Left ventricle myocardium inferior (tissue), 1 donor: ENCODE measurements at places on chromosomes 6 and 20.

DNA sequence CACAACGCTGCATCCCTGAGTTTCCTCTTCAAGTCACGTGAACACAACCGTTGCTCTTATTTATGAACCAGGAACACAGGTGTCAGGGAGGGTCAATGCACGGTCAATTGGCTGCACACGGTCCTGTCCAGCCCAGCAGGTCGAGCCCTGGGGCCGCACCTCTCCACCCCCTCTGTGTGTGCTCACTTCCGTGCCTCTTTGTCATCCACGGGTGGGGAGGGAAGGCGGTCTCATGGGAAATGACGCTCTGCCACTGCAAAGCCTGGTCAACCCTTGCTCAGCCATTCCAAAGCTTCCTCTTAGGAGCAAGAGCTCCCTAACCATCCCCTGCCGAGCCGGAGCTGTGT lies 38.7 kb downstream of the DACT2 start:
- DNase-seq, result no peak

- no peak for DNase-seq
Measured at GRCh38 chr20:18266282-18266681, 22.0 kb upstream of the ZNF133 start.

DNA sequence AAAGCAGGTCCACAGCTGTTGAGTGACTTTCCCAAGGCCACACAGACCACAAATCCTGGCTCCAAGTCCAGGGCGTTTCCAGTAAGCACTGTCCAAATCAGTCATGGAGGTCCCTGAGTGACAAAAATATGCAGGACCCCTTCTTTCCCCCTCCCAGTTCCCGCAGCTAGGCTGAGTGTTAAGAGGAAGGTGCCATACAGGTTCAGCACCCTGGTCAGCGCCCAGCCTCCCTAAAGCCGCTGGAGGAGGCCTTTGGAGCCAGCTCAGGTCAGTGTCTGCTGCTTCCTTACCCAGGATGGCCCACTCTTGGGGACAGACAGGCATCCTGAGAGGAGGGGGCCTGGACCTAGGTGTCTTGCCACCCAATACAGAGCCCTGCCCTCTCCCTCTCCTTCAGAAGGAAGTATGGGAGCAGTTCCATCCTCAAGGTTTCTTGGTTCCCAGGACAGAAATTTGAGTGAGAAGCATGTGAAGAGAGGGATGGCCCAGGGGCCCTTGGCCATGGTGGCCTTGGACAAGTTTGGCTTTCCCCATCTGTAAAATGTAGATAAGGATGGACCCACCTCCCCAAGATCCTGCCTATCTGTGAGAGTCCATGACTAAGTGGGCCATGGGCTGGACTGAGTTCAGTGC lies 13.2 kb downstream of the TMEM74B start:
- no peak for DNase-seq

DNA sequence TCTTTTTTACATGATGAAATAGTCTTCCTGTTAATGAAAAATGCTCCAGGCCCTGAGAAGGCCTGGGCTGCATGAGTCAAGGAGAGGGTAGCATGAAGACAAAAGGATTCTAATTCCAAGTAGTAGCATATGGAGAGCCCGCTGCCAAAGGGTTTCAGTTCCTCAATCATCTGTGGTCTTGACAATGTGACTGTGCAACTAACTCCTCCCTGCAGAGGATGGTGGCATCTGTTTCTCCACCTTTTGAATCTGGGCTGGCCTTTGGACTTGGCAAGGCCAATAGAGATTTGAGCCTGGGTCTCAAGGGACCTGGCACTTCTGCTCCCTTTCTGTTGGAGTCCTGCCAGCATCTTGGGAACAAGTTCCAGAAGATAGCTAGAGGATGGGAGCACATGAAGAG lies 35.1 kb upstream of the ANKEF1 start:
- no peak for DNase-seq

GRCh38 chr6:158754738-158755137 lies 64.4 kb downstream of the EZR start:
- DNase-seq, result no peak

DNA sequence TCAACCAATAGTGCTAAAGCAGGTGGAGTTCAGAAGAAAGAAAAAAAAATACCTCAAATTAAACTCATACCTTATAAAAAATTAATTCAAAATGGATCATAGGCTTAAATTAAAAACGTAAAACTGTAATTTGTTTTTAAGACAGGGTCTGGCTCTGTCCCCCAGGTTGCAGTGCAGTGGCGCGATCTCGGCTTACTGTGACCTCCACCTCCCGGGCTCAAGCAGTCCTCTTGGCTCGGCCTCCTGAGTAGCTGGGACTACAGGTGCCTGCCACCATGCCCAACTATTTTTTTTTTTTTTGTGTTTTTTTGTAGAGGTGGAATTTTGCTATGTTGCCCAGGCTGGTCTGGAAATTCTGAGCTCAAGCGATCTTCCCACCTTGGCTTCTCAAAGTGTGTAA lies 111.6 kb downstream of the HDGFL1 start:
- DNase-seq, result no peak

DNA sequence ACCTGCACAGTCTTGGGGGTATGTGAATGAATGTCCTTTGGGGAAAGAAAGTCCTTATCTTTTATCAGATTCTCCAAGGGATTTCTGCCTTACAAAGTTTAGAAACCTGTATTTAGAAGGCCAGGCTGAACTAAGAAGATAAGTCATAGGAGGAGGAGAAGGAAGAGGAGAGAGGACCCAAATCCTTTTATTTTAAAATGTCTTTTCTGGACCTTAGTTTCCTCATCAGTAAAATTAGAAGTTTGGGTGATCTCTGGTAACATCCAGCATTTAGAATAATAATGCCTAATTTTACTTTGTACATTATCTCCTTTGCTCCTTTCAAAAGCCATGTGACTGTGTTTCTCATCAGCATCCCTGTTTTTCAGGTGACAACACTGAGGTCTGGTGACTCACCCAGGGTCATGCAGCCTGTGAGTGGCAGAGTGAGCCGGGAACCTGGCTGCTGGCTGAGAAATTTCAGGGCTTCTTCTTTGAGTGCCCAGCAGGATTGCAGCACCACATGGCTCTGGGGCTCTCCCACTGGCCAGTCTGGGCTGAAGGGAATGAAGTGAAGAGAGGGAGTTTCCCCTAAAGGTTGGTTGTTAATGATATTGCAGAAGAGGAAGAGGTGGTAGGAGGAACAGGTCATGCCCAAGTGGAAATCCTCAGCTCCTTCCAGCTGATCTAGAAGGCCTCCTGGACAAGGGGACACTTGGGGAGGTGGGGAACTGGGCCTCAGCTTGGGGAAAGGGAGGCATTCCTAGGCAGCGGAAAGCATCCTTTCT lies 34.0 kb downstream of the VEGFA start:
- DNase-seq, result no peak

DNA sequence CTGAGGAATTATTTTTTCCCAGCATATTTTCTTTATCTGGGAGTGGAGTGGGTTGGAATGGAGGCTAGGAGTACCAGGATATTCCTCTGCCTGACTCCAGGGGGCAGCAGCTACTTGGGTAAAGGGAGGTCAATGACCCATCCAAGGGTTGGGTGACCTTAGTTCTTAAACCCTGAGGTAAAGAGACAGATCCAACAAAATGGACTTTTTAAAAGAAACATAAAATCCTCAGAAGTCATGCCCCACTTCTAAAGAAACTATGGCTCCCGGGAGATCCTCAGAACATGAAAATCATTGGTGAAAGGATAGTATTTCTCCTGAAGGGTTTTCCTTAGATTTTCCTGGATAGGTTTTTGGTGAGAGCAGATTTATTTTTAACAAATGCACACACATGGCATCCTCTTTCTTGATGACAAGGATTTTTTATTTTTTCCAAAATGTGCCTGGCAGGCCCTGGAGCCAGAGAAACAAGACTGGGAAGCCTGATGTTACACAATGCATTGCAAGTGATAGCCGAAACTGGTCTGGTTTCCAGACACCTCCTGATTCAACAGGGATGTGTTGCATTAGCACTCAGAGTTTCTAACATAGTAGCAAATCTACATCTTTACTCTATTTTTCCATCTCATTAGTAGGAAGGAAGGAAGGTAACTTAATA lies 240.9 kb upstream of the BTBD3 start:
- no peak for DNase-seq

GRCh38 chr6:57173056-57173885 lies 1.1 kb downstream of the BAG2 start:
- DNase-seq, result no peak

- no peak for DNase-seq
Measured at GRCh38 chr6:130831607-130832006, 4.4 kb downstream of the SMLR1 start.

- no peak for DNase-seq
Measured at GRCh38 chr20:1816384-1817381, 78.5 kb upstream of the SIRPA start.

DNA sequence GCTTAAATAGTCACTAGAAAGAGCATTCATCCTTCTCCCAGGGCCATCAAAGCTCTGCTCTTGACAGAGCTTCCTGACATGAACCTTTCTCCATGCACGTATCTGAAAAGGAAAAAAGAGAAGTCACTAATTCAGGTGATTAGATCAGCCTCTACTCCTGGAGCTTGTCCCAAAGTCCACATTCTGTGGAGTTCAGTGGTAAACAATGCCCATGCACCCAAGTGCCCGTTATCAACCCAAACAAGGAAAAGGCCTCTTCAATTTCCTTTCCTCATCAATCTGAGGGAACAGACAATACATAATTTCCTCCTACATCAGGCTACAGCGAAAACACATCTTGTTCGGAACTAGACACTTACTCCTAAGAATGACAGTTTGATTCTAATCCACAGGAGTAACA lies 129.2 kb upstream of the PCSK2 start:
- DNase-seq, result no peak

GRCh38 chr20:17870086-17870740 lies 98.4 kb downstream of the SNX5 start:
- DNase-seq, result no peak

DNA sequence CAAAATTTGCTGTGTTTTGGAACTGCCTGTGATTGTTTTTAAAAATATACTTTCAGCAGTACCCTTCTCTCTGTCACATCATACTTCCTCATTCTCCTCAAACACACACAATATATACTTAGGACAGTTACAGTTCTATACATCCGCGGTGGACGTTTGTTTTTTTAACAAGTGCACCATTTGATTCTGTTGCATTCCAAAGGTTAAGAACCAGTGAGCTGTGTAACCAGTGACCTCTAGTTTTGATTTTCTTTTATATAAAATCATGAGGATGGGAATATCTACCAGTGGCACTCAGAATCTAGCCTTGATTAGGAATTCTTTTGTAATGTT lies 152.8 kb downstream of the CARMIL1 start:
- no peak for DNase-seq

- no peak for DNase-seq
Measured at GRCh38 chr20:23412026-23412425, 9.3 kb downstream of the NAPB start.

DNA sequence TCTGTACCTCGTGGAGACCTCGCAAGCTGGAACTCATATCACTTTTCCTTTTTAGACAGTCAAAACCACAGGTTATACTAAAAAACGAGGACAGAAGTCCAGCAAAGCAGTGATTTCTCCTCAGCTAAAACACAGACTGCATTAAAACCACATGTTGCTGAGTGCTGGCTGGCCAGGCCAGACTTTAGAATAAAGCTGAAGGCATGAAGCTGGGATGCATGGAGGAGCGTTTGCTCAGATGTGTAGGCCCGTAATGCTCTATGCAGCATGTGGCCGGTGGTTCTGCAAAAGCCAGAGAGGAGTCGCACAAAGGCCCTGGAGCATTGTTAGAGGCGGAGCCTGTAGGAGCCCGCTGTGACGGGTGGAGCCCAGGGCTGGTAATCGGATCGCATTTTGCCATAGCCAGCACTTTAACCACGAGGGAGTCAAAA lies 83.6 kb downstream of the SMOC2 start:
- DNase-seq, result no peak

DNA sequence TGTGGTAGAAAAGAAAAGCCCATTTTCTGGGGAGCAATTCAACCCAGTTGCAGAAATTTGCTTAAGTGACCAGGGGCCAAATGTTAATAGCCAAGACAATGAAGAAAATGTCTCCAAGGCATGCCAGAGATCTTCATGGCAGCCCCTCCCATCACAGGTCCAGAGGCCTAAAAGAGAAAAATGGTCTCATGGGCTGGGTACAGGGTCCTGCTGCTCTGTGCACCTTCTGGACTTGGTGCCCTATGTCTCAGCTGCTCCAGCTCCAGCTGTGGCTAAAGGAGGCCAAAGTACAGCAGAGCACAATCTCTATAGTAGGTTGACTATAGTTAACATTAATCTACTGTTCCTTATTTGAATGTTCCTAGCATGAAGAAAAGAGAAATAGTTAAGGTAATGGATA lies 44.7 kb downstream of the FRK start:
- DNase-seq, result no peak

- DNase-seq, result no peak
Measured at GRCh38 chr6:112851146-112851545, 504.0 kb downstream of the RFPL4B start.

DNA sequence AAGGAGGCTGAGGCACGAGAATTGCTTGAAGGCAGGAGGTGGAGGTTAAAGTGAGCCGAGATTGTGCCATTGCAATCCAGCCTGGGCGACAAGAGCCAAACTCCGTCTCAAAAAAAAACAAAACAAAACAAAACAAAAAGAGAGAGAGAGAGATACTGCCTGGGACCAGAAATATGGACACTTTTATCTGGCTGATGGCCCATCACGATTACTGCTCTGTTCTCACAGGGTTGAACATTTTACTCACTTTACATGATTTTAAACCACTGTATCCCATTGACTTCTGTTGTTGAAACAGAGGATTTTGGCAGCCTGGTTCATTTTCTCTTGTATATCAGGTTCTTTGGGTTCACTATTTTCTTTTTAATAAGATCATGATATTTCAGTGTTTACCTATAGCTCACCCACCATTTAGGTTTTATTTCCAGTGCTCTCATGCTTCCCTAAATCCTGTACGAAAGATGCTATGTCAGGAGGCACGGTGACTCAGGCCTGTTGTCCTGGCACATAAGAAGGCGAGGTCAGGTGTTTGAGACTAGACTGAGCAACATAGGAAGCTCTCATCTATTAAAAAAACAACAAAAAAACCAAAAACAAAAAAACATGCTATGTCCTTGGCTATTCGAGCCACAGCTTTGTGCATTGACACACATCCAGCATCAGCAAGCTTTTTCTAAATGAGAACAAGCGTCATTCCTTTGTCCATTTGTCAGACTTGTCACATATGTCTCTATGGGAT lies 34.5 kb upstream of the RREB1 start:
- DNase-seq, result no peak

GRCh38 chr6:86251106-86251505 lies 608.4 kb upstream of the SYNCRIP start:
- no peak for DNase-seq

- no peak for DNase-seq
Measured at GRCh38 chr6:12968839-12969558, 252.4 kb downstream of the PHACTR1 start.

DNA sequence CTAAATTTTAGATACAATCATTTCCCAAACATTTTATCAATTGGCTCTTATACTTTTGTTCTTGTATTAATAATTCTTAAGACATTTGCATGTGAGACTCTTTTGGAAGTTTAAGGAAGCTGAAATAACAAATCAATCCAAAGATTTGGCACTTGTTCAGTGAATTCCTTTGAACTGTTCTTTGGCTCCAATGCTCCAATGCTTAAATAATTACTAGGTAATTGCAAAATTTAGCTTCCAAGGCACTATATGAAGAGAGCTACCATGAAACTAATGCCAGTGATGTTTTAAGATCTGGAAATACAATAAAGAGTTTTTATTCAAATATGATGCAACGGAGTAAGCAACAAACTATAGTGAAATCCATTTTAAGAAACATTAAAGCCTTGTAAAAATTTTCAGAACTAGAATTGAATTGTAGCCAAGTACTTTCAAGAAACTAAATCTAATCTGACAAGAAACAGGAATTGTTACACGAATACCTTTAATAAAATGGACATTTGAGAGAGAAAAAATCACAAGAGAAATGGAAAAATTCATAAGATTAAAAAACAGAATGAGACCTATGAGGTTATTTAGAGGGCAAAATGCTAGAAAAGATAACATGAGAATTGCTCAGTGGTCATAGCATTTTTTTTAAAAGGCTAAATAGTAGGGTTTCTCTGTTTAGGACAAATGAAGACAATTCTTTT lies 43.6 kb upstream of the SMLR1 start:
- DNase-seq, result no peak
